ENCODE measurements at places on chromosomes 1 and 21.
A peak's percentile ranks its signal among the peaks of the same experiment; 100 is the strongest.

GRCh38 chr1:22806584-22806983 is 95.9 kb downstream of the EPHB2 start:
- no peak for DNase-seq

GRCh38 chr21:44691686-44692085 is 5.3 kb upstream of the KRTAP10-12 start:
- no peak for DNase-seq

- no peak for DNase-seq
Measured at GRCh38 chr21:19228226-19228625, 824.6 kb upstream of the TMPRSS15 start.

DNA sequence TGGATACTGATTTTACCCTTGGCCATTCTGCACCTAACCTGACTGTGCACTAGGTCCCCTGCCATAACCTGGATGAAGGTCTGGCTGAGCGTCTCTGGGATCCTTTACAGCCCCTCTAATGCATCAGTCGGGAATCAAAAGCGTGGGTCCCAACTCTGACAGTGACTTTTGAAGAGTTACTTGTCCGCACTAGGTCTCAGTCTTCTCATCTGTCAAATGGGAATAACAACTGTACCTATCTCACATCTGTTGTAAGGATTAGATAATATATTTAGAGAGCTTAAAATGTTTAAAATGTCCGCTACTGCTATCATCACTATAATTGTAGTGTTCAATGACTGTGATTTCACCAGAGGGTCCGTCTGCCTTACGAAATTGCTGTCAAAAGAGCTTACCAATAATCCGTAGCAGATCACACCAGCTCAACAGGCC is 746 bp downstream of the TADA1 start:
- DNase-seq = no peak

GRCh38 chr1:217712925-217713597 is 81.9 kb downstream of the SPATA17 start:
- DNase-seq = no peak

GRCh38 chr1:205751036-205751651 is 1.2 kb upstream of the NUCKS1 start:
- no peak for DNase-seq

GRCh38 chr1:41564741-41565475 is 80.4 kb upstream of the EDN2 start:
- DNase-seq = no peak

DNA sequence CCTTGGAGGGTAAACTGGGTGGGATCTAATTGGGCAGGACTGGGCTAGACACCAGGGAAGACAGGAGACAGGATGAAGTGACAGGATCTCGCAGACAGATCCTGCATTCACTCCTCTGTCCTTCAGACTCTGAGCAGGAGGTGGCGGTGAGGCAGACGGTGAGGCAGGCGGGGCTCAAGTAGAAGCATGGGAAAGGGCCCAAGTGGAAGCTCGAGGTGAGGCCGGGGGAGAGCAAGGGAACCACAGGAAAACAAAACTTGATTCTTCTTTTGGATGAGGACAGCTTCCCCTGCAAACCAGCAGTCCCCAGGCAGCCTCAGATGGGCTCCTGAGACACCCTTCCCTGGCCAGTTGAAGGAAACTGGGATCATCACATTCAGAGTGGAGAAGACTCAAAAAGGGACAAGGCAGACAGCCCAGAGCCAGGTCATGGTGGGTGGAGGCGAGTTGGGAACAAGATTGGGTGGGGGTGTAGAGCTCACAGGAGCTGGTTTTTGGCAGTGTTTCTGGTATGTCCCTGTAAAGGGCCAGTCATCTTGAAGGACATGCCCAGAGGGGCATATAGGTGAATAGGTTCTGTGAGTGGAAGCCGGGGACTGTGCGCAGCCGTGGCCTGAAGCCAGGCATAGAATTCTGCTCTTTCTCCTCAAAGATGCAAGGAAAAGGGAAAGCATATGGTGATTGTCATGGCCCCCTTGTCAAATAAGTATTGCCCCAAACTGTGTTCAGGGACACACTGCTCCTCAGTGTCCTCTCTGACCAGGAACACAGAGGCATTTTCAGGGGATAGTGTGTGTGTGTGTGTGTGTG is 18.0 kb downstream of the INKA2 start:
- no peak for DNase-seq

DNA sequence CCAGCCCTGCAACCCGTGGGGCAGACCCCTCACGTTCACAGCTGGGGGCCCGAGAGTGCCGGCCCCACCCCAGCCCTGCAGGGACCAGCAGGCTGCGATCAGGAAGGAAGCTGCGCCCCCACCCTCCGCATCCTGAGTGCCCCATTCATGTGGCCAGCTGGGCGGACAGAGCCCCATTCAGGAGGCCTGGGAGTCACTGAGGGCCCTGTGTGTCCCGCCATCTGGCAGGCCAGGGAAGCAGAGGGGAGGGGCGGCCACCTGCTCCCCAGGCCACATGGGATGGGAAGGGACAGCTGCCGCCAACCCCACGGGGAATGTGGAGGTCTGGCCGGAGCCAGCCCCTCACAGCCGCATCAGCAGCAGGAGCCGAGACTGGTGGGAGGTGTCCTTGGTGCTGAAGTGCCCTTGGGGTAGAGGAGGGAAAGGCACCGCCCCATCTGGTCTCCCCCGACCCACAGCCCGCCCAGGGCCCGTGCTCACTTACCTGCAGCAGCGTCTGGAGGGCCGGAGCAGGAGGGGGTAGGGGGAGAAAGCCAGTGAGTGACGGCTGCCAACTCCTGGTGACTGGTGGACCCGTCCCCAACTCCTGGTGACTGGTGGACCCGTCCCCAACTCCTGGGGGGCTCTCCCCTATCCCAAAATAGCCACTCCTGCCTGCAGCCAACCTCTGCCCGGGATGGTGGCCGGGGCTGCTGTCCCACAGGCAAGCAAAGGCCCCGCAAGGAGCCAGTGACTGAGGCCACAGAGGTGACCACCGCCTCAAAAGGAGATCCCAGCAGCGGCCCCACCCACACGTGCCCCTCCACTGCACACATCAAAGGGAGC is 8.7 kb downstream of the ACAP3 start:
- no peak for DNase-seq

DNA sequence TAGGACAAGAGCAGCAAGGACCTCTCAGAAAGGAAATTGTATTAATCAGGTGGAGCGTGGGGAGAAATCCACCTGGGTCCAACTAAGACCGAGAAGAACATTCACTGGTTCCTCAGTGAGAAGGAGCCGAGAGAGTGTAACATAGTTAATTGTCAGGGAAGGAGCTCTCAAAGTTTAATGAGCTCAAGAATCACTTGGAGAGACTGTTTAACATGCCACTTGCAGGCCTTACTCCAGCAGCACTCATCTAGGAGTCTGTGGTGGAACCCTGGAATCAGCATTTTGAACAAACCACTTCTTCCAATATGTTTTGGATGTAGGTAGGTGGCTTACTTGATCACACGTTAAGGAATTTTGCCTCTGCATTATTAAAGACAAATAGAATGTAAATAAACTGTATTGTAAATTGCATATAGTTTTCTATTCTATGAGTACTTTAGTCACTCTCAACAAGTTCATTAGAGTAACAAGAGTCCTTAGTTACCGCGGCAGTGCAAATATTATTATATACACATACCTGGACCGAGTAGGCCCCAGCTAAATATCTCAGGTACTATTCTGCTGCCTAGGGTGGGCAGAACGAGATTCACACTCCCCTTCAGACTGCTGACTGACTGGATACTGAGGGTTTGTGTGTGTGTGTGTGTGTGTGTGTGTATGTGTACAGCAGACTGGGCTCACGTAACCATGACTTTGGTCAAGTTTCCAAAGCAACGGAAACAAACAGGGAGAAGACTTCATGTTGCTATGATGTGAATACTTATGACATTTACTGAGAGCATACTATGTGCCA is 203.2 kb upstream of the USP24 start:
- no peak for DNase-seq

- no peak for DNase-seq
Measured at GRCh38 chr1:100359139-100359538, 6.8 kb downstream of the CDC14A start.

DNA sequence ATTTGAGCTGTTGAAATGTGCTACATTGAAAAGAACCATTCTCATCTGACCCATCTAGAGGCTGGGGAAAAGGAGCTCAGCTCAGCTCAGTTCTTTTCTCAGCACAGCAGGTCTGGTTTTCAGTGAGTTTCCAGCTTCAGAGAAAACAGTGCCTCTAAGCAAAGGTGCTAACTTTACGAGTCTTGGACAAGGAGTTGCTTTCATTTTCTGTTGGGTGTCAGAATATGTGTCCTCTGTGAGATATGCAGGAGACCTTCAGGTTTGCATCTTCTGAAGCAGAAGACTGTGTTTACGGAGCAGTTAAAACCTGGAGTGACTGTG is 321.3 kb upstream of the USP24 start:
- no peak for DNase-seq

- DNase-seq = no peak
Measured at GRCh38 chr1:95007687-95008086, 65.1 kb downstream of the ALG14 start.

GRCh38 chr1:33292726-33293340 is 28.1 kb downstream of the A3GALT2 start:
- DNase-seq = peak; percentile 1

DNA sequence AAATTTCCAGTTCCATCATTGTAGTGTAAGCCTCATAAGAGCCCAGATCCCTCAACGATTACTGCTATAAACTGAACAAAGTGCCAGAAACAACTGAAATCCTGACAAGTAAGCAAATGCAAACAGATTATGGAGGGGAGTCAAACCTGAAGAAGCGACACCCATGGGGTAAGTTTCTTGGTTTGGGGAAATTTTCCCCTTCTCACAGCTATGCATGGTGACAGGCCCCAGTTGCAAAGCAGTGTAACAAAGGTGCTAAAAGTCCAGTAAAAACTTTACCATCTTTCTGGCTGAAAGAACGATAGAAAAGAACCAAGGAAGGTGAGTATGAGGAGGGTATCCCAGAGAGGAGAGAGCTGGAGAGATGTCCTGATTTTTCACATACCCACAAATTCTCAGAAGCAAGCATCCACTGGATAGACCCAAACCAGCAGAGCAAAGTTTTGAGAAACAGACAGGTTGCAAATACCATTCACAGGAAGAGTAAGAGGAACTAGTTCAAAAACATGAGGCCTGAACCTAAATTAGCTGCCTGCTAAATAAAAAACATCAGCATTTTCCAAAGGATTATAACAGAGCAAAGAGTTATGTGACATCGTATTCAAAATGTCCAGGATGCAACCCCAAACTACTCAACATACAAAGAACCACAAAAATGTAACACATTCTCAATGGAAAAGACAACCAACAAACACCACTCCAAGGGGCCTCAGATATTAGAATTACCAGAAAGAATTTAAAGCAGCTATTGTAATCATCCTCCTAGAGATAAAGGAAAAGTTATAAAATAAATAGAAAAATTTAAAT is 14.5 kb downstream of the SCYL3 start:
- DNase-seq = no peak

GRCh38 chr1:167148421-167148820 is 54.5 kb downstream of the STYXL2 start:
- no peak for DNase-seq

DNA sequence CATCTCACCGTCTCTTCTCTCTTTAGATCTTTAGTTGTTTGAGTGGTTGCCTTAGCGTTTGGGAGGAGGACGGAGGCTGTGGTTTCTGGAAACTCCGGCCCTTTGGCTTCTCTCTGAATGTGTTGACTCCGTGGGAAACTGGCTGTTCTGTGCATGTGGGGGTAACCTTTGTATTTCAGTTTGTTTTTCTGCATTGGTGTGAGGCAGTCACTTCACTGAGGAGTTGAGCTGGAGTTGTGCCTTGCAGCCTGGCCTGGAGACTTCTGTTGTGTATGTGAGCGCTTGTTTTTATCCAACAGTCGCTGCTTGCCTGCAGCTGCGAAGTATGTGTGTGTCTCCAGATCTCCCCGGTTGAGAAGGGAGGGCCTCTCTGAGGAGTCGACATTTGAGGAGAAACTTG is 33.6 kb downstream of the CLDN14 start:
- DNase-seq = no peak

GRCh38 chr1:114585231-114585630 is 3.8 kb upstream of the BCAS2 start:
- DNase-seq = peak; percentile 9

DNA sequence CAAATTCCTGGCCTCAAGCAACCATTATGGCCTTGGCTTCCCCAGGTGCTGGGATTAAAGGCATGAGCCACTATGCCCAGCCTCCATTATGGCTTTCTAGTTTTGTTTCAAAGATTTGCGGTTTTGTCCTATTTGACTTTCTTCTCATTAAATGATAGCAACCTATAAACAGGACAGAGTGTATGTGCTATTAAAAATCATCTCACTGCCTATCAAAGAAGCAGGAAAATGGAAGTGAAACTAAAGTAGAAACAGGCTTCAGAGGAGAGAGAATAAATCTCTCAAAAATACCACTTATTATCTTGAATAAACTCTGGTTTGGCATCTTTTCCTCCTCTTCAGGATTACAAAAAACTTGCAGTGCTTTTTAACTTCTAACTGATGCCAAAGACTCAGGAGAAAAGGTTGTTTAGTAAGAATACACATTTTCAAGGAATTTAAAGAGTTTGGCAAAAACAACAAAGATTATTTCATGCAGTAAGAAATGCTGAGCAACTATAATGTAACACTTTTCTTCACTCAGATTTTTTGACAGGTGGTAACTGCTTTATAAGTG is 28.7 kb downstream of the ACBD3 start:
- DNase-seq = no peak

DNA sequence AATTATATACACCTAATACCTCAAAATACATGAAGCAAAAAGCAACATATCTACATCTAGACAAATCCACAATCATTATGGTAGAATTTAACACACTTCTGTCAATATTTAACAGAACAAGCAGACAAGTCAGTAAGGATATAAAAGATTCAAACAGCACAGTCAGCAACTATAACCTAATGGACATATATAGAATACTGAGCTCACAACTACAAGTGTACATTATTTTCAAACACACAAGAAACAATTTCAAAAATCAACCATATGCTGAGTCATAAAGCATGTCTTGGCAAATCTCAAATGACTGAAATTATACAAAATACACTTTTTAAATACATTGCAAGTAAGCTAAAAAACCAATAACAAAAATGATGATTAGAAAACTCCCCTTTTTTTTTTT is 178.0 kb downstream of the TOMM20 start:
- no peak for DNase-seq

Measured in thyroid gland (tissue), 4 donors.